Stimulated activated CD4-positive, alpha-beta T cell treated with anti-CD3 and anti-CD28 coated beads, Interleukin-4, amount 100 ng/mL, for 1 hour (primary cell): ENCODE measurements at places on chromosomes 7 and 10.
A peak's percentile ranks its signal among the peaks of the same experiment; 100 is the strongest.

- peak; percentile 3 for DNase-seq
Measured at GRCh38 chr7:10940704-10941355, 32.8 kb upstream of the PHF14 start.

DNA sequence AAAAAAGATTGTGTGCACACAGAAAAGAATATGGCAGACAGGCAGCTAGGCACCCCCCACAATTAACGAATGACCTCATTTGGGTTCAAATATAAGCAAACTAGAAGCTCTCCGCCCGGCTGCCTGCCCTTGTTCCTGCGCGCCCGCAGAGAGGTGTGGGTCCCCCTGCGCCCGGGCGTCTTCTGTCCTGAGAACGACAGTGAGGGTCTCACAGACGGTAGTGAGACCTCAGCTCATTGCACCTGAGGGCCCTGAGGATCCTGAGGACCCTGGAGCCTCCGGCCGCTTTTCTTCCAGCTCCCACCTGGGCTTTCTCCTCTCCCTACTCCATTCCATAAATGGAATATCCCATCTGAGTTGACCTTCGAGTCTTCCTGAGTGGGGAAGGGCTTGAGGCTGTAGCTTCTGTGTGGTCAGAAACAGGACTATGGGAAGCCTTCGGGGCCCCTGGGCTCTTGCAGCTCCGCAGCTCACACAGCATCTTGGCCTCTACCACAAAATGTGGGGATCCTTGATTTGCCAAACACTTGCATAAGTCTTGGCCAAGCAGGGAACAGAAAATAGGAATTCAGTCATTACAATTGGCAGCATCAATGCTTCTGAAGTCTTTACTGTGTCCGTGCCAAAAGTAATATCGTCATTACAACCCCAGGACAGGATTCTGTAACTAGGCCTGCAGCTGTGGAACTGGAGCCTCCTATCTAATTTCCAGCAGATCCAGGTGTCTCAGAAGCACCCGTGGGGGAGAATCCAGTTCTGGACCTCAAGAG lies 43.8 kb downstream of the JAKMIP3 start:
- no peak for DNase-seq

- no peak for DNase-seq
Measured at GRCh38 chr7:11707606-11708193, 124.3 kb downstream of the THSD7A start.

DNA sequence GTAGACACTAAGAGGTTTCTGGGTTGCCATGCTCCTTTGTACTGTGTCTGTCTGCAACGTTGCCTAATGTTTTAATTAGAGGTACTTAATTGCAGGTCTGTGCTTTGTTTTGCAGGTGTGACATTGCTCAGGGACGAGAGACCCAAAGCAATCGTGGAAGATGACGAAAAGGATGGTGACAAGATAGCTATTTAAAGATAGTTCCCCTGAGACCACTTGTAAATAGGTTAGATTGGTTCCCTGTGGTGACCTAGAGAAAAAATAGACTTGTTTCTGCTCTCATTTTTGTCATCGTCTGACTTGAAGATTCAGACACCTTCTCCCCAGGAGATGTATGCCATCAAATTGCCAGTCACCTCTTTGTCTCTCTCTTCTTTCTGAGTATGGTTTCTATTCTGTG lies 20.1 kb downstream of the PPP1R17 start:
- no peak for DNase-seq

GRCh38 chr7:140541513-140542227 lies 62.4 kb upstream of the MKRN1 start:
- DNase-seq, result no peak

- no peak for DNase-seq
Measured at GRCh38 chr7:88291398-88292173, 15.1 kb downstream of the STEAP4 start.

DNA sequence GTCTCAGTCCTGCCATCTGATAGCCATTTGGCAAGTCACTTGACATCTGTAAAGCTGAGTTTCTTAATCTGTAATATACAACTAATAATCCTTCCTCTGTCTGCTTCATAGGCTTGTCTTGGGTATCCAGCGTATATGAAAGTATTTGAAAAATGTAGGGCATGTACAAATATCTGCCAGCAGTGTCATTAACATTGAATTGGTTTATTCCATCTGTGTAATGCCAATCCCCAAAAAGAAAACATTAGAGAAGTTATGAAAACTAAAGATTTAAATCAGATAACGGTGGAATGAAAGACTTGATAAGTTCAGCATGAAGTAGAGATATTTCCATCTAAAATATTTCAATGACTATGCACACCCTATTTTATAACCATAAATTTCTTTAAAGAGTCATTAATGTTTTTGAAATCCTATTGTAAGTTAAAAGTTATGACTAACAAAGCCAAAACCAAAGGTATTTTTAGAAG lies 9.8 kb upstream of the RTKN2 start:
- DNase-seq, result no peak

DNA sequence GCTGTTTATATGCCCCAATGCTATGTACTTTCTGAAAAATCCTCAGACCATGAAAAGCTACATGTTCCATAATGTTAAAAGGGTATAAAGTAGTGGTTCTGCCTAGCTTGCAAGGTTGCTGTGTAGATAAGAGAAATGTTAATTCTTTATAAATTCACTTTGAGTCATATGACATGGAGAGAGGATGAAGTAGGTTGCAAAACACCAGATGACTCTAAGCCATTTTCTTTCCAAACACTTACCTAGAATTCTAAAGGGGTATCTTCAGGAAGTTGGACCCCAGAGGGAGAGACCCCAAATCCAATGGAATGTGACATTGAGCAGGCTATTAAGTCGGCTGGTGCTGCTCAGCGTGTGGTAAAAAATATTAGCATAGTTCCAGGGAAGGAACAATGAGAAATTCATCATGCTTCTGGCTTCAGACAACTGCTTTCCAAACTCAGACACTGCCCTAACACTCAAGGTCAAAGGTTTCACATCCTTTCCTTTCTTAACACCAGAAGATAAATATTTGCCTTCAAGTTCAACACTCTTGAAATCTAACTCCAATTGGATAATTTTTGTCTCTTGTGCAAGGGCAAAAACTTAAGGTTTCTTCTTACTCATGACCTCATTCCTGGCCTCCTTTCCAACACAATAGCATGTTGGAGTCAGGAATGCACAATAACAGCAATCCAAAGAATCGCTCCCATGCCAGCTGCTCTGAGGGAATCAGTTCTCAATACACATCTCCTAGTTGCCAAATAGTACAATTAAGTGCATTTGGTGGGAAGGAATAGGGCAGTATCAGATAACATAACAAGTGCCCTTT lies 100.7 kb upstream of the AFAP1L2 start:
- no peak for DNase-seq

DNA sequence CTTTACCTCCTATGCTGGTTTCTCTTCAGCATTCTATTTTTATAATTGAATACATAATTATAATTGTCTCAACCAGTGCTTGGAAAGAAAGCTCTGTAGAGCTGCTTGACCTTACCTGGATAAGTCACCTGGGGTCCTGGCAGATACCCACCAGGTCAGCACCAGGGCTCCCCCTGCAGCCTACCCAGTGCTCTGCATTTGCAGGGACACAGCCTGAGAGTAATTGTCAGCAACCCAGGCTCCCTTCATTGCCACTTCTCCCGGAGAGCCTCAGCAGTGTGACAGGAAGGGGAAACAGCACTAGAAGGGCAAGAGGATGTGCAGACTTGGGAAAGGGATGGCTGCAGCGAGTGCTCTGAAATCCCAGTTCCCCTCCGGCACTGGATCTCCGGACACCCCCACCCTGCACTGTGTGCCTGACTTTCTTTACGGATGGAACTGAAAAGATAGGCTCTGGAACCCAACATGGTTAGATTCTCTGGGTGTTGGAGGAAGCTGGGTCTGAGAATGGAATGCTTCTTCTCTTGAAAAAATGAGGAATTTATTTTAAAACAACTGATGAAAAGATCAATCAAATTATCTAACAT lies 11.4 kb upstream of the PAX4 start:
- peak; percentile 39 for DNase-seq

DNA sequence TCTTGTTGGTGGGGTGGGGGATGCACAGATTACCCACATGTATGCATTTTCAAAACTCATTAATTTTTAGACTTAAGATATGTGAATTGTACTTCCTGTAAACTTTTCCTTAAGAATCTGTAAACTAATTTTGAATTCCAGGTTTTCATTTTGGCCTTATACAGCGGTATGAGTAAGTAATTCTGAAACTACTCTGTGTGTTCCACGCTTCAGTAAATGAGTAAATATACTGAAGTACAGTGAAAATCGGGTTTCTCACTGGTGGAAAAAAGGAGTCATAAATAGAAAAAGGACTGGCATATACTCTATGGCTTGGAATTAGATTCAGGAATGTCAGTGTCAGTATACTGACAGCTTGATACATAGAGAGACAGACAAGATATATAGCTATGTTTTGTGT lies 72.8 kb downstream of the CTTNBP2 start:
- no peak for DNase-seq

DNA sequence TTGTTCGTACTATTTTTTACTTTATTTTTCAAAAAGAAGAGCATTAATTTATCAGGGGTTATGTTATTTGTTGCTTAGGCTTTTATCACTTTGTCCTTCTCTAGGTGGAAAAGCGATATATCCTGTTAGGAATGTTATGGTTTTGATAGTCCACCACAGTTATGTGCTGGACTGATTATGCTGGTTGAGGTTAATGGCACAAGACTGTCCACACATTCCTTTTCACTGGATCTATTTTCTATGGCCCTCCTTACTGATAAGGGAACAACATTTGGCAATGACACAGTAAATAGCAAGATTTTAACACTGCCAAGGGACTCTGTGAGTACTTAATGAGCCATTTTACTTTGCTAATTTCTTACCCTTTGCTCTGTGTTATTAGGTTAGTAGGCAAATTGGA lies 1212.3 kb downstream of the NXPH1 start:
- no peak for DNase-seq

DNA sequence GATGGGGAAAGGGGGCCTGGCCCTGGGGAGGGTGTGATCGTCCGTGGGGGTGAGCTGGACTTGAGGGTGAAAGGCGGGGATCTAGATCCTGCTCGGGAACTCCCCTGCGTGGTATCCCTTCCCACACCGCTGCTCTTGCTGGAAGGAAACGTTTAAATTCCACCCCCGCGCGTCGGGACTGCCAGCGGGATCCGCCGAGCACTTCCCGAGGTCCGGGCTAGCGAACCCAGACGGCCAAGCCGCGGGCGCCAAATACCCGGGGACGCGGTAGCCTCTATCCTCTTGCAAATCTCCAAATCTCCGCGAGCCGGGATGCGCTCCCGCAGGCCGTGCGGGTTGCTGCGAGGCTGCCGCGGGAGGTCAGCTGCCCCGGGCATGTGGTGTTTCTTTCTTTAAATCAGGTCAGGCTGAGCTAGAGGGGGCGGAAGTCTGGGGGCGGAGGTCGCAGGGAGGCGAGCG lies 904 bp downstream of the NPTX2 start:
- DNase-seq, result no peak

DNA sequence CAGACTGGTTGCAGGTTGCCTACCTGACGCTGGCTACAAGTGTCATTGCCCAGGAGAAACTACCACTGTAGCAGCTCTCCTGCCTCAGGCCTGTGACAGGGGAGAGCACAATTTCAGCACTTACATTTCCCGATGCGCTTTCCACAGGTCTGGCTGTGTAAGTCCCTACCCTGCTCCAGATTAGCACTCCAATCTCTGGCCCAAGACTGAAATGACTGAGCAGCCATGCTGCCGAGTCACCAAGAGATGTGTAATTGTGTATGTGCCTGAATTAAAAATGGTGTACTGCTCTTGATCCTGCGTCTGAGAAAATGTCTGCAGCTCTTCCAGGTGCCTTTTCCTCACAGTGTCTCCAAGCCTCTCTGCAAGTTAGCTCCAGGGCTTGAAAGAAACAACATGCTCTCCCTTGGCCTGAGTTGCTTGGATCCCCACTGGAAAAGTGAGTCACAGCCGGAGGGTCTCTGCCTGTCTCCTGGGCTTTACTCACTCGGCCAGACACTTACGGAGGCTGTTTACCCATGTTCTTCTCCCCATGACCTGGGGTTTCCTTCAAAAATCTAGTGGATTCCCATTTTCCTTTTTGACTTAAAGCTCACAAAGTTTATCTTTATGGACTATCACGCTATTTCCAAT lies 1001.7 kb upstream of the KCND2 start:
- DNase-seq, result no peak

- no peak for DNase-seq
Measured at GRCh38 chr10:26781797-26782196, 79.0 kb downstream of the ABI1 start.

DNA sequence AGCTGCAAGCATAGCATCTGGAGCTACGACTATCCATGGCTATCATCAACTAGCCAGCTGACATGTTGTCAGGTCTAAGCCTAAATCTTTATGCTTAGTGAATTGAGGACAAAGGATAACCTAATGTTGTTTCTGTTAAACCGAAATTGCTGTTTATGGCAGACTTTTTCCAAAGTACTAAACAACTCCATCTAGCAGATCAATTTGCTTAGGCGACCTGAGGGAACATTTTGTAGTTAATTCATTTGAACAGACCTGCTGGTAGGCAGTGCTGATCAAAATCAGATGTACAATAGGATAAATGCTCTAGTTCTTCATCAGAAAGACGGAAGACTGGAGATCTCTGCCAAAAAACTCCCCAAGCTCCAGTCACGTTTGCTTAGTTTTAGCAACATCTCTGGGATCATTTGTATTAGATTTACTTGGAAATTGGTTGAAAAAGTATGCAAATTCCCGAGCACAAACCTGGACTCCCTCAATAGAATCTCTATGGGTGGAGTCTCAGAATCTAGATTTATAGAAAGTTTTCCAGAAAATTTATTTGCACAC lies 301.6 kb upstream of the NRP1 start:
- DNase-seq, result no peak

DNA sequence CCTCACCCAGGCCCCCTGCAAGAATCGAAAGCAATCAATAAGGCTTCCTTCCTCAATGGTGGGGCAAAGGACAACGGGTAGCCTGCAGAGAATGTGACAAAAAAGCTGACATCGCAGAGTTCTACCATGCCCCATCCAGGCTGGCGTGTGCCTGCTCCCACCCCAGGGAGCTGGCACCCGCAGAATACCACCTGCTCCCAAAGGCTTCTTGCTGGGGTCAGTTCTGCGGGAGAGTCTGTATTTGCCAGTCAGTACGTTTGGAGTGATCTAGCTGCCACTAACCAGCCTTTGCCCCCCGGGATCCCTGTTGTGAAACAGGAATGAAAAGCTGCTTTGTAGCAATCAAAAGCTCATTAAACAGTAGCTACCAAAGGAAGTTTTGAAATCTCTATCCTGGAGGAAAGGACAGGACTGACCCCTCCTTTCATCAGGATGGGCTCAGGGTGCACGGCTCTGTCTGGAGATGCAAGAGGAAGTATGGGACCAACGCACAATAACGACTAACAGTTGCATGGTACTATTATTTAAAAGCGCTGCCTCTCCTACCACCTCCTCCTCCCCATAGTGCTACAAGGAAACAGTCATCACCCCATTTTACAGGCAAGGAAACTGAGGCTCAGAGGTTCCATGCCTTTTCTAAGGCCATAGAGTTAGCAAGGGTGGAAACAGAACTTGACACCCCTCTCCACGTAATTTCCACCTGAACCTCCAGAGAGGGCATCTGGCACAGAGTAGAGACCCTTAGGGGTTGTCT lies 67.0 kb downstream of the FGFR2 start:
- no peak for DNase-seq

GRCh38 chr7:90403174-90404113 lies at the start of gene CLDN12:
CLDN12 (plus strand) TSS chr7:90403461; CDS start chr7:90412677, 9,216 bp downstream.
- peak; percentile 52 for DNase-seq
